Stimulated activated CD8-positive, alpha-beta memory T cell treated with anti-CD3 and anti-CD28 coated beads, Interleukin-4, amount 100 ng/mL, for 24 hours (primary cell): ENCODE measurements at places on chromosomes 13 and 19.

DNA sequence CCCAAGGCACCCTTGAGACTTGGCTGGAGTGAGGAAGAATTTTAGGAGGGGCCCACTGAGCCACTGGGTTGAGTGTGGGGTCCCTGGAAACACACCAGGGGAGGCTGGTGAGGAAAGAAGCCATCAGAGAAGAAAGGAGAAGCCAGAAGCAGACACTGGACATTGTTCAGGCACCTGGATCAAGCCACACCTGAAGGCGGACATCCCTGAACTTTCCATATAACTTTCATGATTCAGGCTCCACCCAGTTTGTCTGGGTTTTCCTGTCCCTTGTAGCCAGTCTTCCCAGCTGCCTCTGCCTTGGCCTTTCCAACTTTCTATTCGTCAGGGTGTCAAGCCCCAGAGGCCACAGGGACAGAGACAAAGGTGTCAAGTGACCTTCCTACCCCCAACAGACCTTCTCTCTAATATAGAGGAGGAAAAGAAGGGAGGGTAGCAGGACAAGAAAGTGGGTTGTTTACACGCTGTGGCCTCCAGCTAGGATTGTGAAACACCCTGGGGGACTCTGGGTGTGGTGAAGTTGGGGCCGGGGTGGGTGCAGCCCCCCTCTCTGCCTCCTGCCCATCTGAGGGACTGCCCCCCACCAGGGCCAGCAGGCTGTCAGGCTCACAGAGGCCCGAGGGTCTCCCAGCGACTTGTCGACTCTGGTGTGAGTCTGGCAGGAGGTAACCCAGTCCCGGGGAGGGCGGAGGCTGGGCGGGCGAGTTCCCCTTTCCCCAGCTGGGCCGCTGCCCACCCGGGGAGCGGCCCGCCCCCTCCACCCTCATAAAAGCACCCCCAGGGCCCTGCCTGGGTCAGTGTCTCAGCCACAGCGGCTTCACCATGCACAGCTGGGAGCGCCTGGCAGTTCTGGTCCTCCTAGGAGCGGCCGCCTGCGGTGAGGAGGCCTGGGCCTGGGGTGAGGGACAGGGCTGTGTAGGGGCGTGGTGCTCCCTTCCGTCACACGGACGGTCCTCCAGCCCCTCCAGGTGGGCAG, at the start of gene CFD:
Gene CFD, plus strand, starts transcription at position 797 of the 976 bp plus-strand sequence. Its CDS starts 26 bp downstream, at position 823.
- DNase-seq: no peak

DNA sequence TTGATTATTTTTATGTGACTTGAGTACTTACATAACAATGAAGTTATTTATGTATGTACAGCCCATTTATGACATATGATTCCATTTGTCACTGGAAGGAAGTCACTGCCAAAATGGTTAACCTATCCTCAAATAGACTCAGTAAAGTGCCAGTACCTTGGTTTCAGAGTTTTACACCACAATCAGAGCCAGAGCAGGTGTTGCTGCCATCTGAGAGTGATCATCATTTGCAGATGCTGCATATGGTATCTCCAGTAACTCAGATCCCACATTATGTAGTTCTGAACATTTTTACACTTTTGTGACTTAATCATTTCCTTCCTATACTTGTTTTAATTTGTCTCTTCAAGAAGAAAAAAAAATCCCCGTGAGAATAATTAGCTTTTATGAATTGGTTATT, 313.3 kb downstream of the HS6ST3 start:
- DNase-seq: no peak

GRCh38 chr19:55212447-55212846, 3.1 kb upstream of the PTPRH start:
- peak; percentile 13 for DNase-seq

DNA sequence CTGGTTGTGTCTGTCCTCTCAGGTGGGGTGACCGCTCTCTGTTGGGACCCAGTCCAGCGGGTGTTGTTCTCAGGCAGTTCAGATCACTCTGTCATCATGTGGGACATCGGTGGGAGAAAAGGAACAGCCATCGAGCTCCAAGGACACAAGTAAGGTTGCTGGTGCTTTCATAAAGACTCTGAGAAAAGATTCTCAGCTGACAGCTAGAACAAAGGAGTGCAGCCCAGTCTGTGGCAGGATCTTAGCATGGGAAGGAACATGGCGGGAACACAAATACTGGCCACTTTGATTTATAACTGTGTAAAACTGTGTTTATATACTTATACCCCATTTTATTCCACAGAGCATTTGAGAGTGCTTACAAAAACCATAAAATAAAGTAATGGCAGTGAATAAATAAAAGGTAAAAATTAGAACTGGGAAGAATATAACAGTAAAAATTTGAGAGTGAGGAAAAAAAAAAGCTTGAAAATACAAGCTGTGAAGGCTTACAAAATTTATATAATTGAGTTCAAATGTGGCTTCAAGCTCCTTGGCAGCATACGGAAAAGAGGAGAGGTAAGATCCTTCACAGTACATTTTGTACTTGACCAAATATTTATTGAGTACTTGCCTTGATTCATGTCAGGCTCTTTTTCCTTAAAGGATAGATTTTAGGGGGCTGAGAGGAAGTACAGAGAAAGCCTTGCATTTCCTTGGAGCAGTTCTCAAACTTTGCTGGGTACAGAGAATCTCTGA, 64.8 kb downstream of the DHRS12 start:
- no peak for DNase-seq

GRCh38 chr19:35911790-35912189, 3.7 kb upstream of the TYROBP start:
- DNase-seq: no peak
